ENCODE measurements at places on chromosomes 1 and 21.

DNA sequence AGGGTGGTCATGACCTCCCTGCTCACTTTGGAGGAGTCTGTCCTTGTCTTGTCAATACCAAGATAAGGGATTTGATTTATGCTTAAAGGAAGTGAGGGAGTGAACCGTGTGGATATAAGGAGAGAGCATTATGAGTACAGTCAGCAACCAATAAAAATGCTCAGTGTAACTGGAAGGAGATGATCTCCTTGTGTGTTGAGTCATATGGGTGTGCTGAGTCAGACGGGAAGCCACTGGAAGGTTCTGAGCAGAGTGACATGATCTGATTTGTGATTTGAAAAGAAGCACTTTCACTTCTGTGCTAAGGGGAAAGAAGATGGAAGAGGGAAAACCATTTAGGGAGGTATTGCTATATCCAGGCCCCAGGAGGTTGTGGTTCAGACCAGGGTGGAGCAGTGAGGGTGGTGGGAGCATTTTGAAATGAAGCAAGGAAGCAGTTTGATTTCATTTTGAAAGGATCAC is 2.5 kb upstream of the BCL10 start:
- DNase-seq: no peak

DNA sequence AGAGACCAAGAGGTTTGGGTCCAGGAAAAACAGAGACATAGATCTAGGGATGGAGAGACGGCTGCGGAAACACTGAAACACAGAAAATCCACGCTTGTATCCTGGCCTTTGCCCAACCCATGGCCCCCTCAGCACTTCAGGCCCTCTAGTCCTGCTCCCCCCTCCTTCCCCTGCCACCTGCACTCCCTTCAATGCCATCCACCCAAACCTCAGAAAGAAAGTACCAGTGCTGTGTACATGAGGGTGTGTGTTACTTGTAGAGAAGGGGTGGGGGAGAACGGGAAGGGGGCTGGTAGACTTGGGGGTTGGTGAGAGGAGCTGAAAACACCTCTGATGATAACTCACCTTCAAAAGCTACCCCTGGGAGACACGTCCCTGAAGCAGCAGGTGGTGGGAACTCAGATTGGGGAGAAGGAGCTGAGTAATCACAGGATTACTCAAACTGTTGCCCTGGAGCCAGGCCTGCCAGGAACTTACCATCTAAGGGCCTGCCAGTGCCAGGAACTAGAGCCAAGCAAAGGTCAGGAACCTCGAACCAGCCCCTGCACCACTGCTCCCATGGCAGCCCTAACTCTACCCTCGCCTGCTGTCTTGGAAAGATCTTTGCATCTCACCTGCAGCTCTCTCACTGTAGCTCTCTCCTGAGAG is 11.5 kb downstream of the RORC start:
- DNase-seq: no peak

GRCh38 chr1:72282271-72283021 is at the start of gene NEGR1:
Gene NEGR1 (minus strand): TSS chr1:72282539.
- peak; percentile 8 for DNase-seq

DNA sequence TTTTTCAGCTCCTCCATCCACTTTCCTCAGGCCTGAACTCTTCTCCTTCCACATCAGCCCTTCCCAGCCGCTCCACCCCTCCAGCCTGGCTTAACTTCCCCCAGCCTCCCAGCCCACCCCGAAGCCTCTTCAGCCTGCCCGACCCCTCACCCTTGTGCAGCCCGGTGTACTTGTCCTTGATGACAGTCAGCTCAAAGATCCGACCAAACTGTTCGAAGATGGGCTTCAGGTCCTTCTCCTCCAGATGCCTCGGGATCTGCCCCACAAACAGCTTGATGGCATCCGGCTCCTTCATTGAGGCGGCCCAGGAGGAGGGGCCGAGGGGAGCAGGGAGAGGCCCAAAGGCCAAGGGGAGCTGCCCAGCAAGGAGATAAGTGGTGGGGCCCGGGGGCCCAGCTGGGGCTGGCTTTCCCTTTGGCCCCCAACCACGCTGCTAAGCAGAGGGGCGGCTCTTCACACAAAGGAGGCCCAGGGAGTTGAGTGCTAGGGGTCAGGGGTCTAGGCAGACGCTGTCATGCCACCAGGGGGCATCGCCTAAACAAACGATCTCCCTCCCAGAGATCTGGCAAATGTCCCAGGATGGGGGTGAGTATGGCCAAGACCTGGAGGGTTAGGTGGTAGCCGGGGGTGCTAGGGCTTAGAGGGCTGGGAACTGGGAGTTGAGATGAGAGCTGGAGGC is 738 bp downstream of the CELF3 start:
- DNase-seq: no peak

DNA sequence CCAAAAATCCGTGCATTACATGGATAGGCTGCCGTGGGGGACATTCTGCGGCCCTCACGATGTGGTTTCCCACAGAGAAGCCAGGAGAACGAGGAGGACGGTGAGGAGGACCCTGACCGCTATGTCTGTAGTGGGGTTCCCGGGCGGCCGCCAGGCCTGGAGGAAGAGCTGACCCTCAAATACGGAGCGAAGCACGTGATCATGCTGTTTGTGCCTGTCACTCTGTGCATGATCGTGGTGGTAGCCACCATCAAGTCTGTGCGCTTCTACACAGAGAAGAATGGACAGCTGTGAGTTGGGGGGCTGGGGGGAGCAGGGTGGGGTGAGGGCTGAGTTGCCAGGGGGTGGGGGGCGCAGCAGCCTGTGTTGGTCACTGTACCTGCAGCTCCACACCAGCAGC is 13.2 kb downstream of the PSEN2 start:
- no peak for DNase-seq

- no peak for DNase-seq
Observed at GRCh38 chr1:183575606-183576005, 14.7 kb downstream of the NCF2 start.

DNA sequence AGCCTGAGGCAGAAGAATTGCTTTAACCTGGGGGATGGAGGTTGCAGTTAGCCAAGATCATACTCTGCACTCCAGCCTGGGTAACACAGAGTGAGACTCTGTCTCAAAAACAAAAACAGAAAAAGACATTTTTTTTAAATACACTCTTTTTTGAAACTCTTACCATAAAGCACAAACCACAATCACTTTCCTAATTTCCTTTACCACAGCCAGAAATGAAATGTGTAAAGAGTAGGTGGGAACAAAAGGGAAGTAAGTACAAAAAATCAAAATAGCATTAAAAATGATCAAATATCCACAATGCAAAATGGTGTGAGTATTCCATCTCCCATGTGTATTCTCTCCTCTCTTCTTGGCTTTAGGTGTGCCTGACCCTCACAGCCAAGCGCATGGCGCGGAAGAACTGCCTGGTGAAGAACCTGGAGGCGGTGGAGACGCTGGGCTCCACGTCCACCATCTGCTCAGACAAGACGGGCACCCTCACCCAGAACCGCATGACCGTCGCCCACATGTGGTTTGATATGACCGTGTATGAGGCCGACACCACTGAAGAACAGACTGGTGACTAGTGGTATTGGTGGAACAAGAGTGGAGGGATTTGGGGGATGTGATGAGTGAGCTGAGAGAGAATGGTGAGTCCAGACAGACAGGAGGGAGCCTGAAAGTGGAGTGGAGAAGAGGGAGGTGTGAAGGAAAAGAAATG is 14.9 kb downstream of the ATP1A4 start:
- no peak for DNase-seq

GRCh38 chr1:53868565-53868964 is 21.0 kb downstream of the YIPF1 start:
- DNase-seq: no peak

DNA sequence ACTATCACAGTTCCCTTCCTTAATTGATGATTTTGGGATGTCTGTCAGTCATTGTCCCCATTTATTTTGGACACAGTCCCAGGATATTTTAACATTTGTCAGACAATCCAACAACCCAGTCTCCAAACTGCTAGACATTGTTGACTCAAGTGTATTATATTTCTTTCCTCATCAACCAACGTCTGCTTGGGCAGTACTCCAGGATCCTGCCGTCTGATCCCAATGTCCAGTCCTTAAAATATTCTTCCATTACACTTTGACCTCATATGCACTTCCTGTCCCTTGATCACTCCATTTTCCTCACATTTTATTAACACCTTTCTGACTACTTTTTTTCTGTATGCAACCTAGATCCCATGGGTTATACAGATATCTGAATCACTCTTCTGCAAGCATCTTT is 39.8 kb upstream of the KIAA0040 start:
- DNase-seq: no peak

- no peak for DNase-seq
Observed at GRCh38 chr21:36120304-36120888, 14.5 kb upstream of the CBR3 start.

GRCh38 chr1:180267211-180267561 is 37.1 kb downstream of the LHX4 start:
- no peak for DNase-seq

- no peak for DNase-seq
Observed at GRCh38 chr1:26181586-26182382, 4.5 kb downstream of the CNKSR1 start.

DNA sequence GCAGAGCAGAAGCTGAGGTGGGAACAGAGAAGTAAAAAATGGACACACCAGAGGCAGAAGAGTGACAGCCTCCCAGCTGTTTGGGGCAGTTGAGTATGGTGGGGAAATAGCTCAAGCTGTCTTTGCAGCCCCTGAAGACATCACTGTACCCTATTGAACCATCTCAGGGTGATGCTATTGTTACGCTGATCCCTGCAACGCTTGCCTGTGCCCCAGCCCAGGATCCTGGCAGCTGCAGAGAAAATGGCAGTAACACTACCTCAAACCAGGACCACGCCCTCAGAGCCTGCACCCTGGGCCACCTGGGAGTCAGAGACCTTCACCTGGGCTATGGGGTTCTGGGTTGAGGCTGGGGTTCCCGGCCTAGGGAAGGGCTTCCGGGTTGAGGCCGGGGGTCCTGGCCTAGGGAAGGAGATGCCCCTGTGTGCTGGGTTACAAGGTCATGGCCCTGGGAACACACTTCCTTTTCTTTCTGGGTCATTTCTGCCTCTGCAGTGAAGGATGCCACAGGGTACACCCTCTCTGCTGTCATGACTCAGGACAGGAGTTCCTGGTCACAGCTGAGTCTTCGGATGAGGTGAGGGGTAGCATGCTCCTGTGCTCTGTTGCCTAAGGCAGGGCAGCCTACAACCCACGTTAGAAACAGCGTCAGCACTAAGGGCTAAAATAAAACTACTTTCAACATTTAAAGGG is 11.6 kb downstream of the BSND start:
- DNase-seq: no peak

GRCh38 chr21:35257413-35257812 is 208.3 kb upstream of the RUNX1 start:
- DNase-seq: peak; percentile 42

DNA sequence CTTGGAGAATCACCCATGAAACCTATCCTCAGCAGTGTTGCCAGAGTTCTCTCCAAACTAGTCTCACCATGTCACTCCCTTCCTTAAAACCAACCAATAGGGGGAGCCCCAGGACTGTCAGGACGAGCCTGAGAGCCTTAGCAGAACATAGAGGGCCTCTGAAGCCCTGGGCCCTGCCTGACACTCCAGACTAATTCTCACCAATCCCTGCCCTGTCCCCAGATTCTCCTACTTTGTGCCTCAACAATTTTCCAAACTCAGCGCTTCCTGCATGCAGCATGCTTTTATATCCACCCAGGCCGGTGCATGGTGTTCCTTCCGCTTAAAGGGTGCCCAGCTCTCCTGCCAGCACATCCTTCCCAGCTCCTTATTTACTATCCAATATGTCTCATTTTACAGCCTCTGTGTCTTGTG is 42.7 kb downstream of the HSD3B1 start:
- peak; percentile 8 for DNase-seq
